ENCODE measurements at places on chromosomes 2 and 18.

GRCh38 chr2:15734674-15735483 is 143.2 kb downstream of the DDX1 start:
- DNase-seq, result no peak

- DNase-seq, result no peak
Observed at GRCh38 chr2:38975042-38975441, 85.4 kb downstream of the ARHGEF33 start.

DNA sequence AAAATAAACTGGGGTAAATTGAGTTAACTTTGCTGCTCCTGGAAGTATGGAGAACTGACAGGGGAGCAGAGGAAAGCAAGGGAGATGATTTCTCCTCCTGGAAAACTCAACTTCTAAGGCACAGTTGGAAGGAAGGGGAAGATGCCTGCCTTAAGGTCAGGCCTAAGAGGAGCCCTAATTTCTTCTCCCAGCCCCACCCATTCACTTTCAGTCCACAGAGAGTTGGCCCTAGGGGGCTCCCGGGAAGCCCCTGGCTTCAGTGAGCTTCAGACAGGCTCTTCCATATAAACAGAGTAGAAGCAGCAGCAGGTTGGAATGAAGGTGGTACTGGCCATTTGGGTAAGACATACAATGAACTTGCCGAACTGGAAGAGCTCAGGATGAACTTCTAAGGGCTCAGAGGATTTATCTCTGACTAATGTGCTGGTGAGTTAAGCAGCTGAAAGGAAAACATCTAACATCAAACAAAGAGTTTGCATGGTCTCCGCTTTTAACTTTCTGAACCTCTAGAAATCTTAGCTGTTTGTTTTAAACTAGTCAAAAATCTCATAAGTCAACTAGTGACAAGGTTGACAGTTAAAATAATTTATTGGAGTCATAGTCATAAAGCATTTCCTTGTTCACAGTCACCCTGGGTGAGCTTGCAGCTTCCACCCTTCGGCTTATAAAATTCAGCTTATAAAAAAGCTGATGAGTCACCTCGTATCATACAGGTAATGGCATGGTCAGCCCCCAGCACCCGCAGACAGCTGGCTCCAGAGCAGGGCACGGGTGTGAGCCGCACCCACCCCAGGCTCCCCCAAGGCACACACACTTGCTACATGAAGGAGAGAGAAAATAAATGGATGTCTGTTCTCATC is 9.8 kb downstream of the MALL start:
- DNase-seq, result peak; percentile 92

DNA sequence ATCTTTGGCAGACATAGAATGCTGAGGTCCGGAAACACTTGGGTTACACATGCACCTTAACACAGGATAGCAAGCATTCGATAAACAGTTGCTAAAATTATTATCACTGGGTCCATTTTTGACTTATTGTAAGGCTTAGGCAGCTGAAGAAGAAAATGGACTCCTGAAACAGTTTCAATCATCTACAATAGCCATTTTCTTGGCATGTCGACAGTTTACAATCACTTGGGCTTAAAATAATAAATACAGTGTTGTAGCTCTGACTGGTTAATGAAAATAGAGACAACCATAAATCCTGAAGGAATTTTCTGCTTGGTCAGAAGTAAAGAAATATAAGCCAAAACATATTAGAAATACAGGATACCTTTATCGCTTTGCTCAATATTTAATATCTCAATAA is 169.2 kb downstream of the XIRP2 start:
- DNase-seq, result no peak

DNA sequence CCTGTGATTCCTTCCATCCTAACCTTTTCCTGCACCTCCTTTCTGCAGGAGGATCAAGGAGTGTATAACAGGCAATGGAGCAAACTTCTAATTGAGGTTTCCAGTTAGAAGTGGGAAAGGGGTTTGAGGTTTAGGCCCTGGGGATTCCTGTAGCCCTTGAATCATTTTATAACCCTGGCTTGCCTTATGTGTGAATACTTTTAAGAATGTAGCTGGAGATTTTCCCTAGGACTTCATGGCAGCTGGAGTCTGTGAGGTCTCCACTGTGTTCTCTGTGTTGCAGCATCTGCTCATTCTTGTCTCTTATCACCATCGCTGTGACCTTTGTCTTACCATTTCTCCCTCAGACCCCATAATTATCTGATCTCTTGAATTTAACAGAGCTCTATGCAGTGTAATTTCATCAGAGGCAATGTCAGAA is 370.2 kb upstream of the SLC14A2 start:
- DNase-seq, result no peak

DNA sequence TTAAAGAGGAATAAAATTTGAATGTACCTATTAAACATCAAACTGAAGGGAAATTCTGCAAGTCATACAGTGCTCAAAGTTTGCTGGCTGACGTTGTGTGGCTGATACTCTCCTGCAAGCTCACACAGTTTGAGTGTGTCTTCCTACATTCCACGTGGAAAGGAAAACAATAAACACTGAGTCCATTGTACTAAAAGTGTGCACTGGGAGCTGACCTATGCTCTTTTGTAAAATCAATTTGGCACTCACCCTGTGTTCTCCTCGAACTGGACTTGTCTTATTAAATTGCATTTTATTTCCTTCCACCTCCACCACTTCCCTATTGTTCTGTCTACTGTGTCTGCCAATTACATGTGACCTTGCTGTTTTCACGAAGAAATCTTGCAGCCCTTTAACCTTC is 458.0 kb downstream of the CPS1 start:
- no peak for DNase-seq

- DNase-seq, result no peak
Observed at GRCh38 chr2:212953170-212953920, 198.1 kb downstream of the IKZF2 start.

GRCh38 chr2:2142345-2142744 is 188.7 kb downstream of the MYT1L start:
- no peak for DNase-seq

- no peak for DNase-seq
Observed at GRCh38 chr18:48337053-48337452, 72.1 kb downstream of the ZBTB7C start.

DNA sequence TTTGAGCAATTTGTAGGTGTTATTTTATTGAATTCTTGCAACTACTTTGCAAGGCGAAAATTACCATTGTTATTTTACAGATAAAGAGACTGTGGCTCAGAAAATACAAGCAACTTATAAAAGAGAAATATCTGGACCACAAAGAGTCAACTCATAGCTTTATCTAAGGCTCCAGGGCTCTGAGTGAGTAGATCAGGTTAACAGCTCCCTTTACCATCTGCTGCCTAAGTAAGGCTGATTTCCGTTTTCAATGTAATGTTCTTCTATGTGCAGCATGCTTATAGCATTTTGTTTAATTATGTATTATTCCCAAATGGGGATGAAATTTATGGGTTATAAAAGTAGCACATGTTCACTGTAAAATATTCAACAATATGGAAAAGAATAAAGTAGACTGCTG is 299.1 kb upstream of the TNP1 start:
- DNase-seq, result no peak

DNA sequence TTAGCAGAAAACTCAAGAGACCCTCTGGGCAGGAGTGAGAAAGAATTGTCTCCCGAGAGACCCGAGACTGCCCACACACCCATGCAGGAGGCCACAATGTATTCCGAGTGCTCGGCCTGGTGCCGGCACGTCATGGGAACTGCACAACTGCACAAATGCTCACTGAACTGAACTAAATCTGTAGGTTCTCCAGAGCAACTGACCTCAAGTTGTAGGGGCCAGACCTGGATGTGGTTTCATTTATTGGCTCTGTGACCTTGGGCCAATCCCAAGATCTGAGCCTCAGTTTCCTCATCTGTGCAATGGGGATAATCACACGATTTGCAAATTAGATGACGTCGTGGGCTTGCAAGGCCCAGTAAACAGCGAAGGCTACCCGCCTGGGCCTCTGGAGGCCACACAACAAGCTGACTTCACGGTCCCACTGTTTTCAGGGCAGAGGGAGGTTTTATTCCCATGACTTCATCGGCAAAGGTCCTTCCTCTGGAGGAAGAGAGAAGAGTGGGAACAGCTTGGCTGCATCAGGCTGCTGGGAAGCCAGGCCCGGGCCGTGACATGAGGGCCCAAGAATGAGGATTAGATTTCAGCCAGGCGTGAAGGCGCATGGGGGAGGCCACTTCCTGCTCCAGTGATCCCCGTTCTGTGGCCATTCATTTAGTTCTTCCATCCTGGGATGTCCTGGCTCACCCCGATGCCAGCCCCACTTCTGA is 3.6 kb upstream of the ERFE start:
- no peak for DNase-seq

DNA sequence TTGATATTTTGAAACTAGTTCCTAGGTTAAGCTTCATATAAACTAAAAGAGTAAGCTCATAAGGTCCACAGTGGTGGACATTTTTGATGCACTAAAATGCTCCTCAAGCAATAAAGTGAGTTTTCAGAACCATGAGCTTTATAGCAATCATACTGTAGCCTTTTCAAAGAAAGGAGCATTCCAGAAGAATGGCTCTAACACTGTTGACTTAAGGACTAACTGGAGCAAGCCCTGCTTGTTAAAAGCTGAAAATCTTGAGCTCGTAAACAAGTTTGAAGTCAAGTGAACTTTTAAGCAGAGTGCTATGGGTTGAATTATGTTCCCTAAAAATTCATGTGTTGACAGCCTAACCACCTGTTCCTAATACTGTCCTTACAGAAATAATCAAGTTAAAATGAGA is 38.0 kb downstream of the KYNU start:
- no peak for DNase-seq

GRCh38 chr2:141362311-141362710 is 768.5 kb downstream of the LRP1B start:
- DNase-seq, result no peak

DNA sequence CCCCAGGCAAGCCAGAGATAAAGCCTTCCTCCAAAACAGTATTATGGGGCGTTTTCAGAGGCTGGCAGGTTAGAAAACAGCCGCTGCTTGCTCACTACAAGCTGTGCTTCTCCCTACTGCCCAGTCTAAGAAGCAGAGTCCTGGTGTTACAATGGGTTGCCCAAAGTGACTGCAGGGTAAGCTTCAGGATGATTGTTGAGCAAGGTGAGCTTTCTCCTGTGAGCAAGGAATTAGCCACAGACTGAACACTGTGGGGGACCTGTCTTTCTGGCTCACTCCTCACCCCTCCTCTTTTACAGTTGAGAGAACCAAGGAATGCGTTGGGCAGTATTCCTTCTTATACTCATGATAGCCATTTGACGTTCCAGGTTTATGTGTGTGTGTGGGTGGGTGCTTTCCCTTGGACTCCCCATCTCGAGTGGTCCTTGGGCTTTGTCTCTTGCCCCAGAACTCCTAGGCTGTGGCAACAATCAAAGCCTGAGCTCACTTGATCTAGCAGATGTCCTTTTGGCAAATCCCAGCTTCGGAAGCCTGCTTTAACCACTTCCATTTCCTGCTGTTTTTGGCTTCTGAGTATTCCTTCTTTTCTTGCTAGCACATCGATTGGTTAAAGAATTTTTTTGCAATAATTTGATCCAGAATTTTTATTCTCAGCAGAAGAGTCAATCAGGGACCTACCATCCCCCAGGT is 47.5 kb downstream of the KDM3A start:
- no peak for DNase-seq

DNA sequence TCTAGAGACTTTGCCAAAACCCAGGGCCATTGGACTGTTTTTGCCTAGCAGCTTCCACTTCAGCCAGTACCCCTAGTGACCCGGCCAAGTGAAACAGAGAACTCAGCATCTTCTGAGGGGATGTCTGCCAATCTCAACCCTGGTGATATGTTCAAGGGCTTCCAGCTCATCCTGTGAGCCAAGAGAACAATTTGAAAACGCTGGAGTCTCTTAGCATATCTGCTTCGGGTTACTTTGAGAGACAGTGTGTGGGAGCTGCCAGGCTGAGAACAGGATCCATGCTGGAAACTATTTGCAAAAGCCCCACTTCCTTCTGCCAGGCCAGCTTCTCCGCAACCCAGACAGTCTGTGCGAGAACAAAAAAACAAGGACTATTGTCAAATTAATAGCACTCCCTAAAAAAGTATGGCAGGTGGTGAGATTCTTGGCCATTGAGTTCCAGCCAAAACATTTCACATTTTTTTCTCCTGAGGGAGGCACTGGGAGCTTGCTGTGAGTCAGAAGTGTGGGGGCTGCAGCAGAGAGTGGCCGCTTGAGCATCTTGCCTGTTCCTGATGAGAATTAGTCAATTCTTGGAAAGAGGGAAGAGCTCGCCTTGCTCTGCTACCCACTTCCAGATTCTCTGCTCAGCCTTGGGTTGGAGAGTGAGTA is 395.6 kb upstream of the TRIB2 start:
- DNase-seq, result no peak

- DNase-seq, result no peak
Observed at GRCh38 chr2:22020091-22020742, 896.4 kb downstream of the TDRD15 start.

- no peak for DNase-seq
Observed at GRCh38 chr2:11498543-11499034, 32.6 kb upstream of the E2F6 start.

GRCh38 chr2:68182902-68183301 is 25.2 kb downstream of the PNO1 start:
- no peak for DNase-seq

DNA sequence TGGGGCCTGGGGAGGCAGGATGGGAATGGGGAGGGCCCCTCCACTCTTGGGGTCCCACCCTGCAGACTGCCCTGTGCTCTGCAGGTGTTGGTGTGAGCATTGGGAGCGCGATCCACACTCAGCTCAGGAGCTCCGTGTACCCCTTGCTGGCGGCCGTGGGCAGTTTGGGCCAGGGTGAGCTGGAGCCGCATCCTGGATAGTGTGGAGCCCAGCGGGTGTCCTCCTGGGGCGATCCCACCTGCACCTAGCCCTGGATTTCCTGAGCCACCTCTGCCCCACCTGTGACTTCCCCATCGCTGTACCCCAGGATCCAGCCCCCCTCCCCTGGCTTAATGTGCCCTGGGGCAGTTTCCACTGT is 2.6 kb downstream of the PROM2 start:
- DNase-seq, result no peak

DNA sequence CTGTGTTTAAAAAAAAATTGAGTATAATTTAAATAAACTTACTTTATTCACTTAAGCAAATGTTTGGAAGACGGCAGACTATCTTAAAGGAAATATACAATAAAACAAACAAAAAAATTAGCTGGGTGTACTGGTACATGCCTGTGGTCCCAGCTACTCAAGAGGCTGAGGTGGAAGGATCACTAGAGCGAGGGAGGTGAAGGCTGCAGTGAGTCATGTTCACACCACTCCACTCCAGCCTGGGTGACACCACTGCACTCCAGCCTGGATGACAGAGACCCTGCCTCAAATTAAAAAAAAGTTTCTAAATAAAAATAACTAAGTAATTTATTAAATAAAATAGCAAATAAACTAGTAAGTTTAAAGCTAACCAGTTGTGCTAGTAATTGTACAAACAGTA is 7.5 kb downstream of the PUM2 start:
- no peak for DNase-seq

DNA sequence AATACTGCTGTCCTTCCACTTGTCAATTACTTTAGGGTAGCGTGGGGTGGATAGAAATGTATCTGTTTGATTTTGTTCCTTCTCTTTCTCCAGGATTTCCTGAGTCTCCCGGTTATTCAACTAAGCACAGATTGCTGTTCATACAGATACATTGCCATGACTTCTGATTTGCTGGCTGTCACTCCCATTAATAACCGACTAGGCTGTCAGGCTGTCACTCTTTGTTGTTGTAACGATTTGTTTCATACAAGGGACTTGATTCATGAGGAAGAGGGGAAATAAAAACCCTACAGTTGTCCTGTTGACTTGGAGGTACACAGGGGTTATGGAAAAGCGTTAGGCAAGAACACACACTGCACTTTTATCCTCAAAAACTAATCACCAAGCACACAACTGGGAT is 302.7 kb upstream of the SMIM21 start:
- DNase-seq, result no peak

GRCh38 chr2:156589381-156590079 is 153.4 kb downstream of the GPD2 start:
- peak; percentile 67 for DNase-seq

Data from A549 (cell line).